ENCODE measurements at places on chromosomes 13 and 19.

DNA sequence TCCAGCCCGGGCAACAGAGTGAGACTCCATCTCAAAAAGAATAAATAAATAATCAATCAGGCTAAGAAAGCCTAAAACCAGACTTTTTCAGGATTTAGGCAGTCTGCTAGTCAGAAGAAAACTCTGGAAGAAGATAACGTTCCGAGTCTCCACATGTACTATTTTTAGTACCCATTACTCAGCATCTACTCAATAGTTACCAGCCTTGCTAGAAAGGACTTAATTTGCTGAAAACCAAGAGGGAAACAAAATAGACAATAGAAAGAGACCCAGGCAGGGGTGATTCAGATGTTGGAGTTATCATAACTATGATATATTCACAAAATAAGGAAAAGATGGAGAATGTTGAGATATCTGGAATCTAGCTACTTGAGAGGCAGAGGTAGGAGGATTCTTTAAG lies 3.6 kb upstream of the LIN7B start:
- DNase-seq: no peak

DNA sequence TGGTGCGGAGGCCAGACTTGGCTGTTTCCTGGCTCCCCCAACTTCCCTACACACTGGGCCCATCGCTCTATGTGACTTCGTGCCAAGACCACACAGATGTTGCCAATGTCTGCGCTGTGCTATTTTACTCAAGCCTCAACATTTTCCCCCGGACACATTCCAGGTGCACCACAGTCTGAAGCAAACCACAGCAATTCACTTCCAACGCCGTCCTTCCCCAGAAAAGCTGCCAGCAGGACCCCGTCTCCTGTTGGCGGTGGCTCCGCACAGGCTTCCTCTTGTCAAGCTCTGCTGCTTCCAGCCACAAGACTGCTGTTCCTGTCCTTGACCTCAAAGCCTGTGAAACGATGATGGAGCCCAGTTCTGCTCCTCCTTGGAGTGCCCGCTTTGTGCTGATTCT lies 100.7 kb downstream of the CRYL1 start:
- no peak for DNase-seq

DNA sequence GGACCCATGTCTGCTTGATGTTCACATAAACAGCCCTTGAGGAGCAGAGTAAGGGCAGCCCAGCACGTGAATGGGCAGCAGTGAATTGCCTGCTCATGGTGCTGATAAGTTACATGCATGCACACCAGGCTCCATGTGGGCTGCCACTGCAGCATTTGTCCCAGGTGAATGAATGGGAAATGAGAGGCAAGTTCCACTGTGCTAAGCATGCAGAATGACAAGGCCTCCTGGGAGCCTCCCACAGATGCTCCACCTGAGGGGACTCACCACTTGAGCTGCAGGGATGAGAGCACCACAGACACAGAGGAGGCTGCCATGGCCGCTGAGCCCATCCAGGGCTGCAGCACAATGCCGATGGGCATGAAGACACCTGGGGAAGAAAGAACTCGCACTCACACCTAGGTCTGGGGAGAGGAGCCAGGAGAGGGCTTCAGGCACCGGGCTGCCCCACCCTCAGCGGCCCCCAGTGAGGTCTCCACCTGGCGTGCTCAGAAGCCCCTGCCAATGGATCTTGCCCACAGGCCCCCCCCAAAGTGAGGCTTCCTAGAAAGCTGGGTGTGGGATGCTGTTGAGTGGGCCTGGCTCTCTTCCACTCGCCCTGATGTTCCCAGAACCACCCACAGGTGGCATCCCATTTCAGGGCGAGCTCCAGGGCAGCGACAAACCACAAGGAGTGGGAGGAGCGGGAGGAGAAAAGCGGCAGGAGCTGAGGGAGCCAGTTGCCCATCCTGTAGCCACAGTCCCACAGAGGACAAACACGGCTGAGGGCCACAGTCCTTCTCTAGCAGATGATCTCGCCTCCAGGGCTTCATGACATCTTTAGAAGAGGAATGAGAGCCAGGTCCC lies 73.8 kb downstream of the CCDC70 start:
- DNase-seq: no peak

DNA sequence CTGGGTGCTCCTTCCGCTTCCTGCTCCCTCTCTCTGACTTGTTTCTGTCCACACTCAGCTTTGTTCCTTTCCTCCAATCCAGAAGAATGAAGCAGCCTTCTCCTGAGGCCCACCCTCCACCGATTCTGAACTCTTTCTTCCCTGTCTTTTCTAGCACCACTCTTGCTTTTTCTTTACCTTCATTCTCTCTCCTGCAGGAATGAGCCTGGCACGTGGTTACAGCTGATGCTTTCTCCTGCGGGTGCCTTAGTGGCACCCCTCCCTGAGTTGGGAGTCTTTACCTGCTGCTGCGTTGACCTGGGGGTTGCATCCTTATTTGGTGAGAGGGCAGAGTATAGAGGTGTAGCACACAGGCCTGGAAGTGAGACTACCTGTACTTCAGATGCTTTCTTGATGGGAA lies 6.2 kb downstream of the UBAC2 start:
- DNase-seq: no peak

- DNase-seq: no peak
Observed at GRCh38 chr19:6091771-6092291, 18.5 kb downstream of the RFX2 start.

DNA sequence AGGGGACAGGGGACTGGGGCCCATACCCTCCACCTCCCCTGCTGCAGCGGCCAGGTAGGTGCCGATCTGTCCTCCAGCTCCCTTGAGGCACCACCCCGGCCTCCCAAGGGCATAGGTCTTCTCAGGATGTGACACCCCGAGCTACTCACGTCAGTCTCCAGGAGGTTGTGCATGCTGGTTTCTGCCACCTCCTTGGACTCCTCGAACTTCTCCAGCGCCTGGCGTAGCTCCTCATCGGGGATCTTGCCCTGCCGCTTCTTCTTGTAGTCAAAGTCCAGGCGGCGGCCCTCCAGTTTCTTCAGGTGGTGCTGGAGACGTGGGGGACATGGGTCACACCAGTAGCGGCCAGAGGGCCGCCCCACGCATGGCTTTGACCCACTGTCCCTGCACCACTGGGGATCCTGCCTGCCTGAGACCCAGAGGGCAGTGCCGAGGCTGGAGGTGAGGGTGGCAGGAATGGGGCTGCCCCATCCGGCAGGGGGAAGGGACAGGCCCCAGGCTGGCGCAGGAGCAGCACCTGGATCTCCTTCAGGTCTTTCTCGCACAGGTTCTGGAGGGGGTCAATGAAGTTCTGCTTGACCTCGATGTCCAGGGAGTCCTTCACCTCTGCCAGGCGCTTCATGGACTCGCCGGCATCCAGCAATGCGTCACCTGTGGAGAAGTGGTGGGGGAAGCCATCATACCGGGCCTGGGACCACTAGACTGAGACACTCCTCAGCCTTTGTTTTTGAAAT lies 20.4 kb downstream of the MPND start:
- no peak for DNase-seq

GRCh38 chr13:98523455-98524102 lies 53.3 kb downstream of the STK24 start:
- DNase-seq: no peak

GRCh38 chr19:32890841-32891240 lies 21.3 kb upstream of the SLC7A9 start:
- DNase-seq: no peak

- peak; percentile 46 for DNase-seq
Observed at GRCh38 chr13:51614350-51614786, 30.1 kb downstream of the WDFY2 start.

DNA sequence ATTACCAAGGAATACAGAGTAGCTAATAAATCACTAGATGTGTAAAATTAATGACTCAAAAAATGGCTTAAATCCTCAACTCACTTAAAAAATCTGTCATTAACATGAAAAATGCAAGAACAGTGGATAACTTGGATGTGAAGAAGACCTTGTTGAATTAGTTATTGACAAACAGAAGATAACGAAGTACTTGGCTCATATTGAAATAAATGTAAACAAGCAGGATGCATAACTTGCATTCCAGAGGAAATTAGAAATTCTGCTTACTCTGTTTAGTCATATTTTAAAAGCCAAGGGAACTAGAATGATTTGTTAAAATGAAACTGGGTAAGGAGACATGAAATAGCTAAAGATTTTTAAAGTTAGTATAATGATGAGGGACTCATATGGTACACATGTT lies 1812.2 kb downstream of the PCDH9 start:
- DNase-seq: no peak

DNA sequence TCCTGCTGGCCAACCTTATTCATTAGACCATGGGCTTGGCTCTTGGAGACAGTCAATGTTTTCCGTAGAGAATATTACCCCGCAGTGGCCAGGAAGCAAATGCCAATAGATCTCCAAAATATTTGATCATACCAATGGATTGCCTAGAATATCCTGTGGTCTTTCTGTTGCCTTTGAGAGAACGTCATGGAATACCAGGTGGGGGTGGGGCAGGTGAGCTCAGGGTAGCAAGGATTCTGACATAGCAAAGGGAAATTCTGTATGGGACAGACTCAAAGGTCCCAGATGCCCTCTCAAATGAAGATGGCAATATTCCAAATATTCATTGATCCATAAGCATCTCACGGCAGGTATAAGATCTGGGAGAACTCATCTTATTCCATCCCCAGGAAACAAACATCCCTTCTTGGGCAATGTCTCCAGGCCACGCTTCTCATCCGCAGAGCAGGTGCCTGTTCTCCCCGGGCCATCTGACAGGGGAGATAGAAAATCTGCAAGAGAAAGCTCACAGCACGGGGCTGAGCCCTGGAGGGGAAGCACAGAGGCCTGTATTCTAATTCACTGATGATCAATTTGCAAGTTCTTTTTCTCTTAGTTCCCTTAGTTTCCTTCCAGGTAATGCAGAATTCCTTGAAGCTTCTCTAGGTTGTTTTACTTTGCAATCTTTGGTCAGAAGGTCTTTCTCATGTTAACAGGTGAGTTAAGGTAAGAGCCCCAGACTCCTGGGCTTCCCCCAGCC lies 69.6 kb upstream of the TSHZ3 start:
- DNase-seq: no peak

DNA sequence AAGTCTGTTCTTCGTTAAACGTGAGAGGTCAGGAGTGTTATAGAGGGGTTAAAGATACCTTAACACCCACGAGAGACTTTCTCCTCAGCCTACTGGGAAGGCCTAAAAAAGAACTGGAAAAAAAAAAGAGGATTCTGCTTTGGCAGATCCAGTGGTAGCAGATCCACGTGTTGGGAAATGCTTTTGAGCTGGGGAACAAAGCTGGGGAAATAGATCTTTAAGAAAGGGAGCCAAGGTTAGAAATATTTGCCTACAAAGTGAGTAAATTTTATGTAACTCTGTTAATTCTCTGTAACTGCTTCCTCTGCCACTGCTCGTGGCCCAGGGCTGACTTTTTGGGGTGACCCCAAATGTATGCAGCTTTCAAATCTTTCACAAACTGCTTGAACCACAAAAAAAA lies 11.7 kb downstream of the RFX2 start:
- no peak for DNase-seq

DNA sequence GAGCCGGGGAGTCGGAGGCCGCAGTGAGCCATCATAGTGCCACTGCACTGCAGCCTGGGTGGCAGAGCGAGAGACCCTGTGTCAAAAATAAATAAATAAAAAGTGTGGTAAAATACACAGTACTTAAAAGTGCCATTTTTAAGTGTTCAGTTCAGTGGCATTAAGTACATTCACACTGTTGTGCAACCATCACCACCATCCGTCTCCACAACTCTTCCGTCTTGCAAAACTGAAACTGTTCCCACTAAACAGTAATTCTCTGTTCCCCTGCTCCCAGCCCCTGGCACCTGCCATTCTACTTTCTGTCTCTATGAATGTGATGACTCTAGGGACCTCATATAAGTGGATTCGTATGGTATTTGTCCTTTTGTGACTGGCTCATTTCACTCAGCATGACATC lies 13.3 kb downstream of the SLC25A42 start:
- no peak for DNase-seq

DNA sequence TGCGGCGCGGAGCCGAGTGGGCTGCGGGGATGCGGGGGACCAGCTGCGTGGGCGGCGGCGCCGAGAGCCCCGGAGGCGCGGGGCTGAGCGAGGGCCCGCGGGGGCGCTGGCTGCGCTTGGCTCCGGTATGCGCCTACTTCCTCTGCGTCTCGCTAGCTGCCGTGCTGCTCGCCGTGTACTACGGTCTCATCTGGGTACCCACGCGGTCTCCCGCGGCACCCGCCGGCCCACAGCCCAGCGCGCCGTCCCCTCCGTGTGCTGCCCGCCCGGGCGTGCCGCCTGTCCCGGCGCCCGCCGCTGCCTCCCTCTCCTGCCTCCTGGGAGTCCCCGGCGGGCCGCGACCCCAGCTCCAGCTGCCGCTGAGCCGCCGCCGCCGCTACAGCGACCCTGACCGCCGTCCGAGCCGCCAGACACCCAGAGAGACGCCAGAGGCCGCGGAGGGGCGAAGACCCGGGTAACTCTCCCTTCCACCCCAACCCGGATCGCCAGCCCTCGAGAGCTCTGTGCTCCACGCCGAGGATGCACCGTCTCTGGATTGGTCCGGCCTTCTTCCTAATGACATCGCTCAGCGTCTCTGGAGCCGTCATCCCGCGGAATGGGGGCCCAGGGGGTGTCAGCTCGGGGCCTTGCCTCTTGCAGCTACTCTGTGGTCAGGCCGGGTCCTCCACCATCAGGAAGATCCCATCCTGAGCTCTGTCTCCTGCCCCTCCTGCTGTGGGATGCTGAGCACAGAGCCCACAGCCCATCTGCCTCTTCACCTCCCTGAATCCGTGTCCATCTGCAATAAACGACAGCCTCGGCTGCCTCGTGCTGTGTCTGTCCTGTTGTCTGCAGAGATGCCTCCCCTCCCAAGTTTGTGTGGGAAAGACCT lies 441 bp downstream of the INAFM1 start:
- no peak for DNase-seq

- no peak for DNase-seq
Observed at GRCh38 chr13:100724568-100724967, 50.0 kb upstream of the TMTC4 start.

GRCh38 chr13:101398191-101398590 lies 18.1 kb downstream of the NALCN start:
- no peak for DNase-seq

- no peak for DNase-seq
Observed at GRCh38 chr19:56111601-56112312, 9.3 kb downstream of the ZNF787 start.

DNA sequence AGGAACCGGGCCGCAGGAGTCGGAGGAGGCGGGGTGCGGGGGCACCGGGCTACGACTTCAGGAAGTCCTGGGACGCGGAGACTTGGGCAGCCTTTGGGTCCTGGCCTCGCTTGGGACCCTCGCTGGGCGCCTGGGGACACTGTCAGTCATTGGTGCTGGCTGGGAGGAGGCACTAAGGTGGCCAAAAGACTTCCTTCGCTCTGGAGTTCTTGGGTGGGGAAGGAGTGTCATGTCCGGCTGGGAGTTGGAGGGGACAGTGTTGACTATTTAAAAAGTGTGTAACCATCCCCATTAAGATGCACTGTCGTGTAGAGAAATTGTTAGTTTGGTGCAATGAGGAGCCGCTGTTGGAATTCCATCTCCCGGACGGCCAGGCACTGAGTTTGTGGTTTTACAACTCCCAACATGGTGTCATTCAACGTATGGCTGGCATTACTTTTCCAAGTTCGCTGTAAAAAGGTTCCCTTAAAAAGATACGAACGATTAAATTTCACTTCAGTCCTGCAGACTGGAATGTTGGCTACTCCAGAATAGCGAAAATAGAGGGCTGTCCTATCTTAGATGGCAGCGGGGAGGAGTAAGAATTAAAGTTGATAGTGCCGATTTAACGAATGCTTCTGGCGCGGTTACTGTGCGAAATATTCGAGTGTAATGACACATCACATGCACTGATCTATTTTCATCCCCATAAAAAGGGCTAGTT lies 776 bp downstream of the DNAJC3 start:
- DNase-seq: no peak
